ENCODE measurements at places on chromosomes 7 and 10.

- DNase-seq, result no peak
Observed at GRCh38 chr10:131031346-131031745, 280.2 kb downstream of the TCERG1L start.

- no peak for DNase-seq
Observed at GRCh38 chr7:84248843-84249242, 54.3 kb upstream of the SEMA3A start.

DNA sequence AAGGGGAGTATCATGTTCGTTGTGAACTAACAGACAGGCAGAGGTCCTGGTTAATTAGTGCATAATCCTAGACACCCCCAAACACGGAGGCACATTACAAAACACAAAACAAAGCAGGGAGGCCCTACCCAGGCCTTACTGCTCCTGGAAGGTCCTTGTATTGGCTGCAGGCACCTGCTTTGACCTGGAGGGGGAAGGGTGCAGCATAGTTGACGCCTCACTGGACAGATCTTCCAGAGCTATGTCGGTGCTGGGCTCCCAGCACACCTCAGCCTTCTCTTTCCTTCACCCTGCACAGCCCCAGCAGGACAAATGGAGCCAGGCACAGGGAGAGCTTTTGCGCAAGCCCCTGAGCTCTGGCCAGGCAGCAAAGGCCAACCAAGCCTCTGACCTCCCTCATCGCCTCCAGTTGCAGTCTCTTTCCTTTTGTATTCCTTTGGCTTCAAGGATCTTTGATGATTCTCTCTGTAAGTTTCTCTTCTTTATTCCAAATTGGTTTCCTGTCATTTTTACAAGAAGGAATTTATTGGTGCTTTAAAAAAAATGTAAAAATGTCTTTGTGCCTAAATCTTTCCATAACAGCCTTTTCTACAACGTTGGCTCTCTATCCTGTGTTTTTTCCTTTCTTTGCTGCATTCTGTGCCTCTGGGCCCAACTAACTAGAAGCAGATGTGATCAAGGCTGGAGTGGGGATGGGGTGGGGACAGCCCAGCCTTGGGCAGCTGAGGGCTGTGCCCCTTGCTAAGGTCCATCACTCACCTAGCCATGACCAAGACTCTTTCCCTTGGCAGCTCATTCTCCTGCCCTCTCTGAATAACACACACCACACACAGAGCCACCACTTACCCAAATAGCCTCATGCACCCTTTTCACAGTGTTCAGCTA is 317.1 kb upstream of the NPVF start:
- no peak for DNase-seq

- peak; percentile 4 for DNase-seq
Observed at GRCh38 chr7:71131256-71132126, 453 bp upstream of the GALNT17 start.

- DNase-seq, result peak; percentile 52
Observed at GRCh38 chr7:74187915-74188675, 13.9 kb downstream of the EIF4H start.
